Hepatic stellate cell (primary cell): ENCODE measurements at places on chromosomes 1 and 21.

GRCh38 chr1:208211921-208212843, 32.0 kb downstream of the PLXNA2 start:
- DNase-seq = no peak

DNA sequence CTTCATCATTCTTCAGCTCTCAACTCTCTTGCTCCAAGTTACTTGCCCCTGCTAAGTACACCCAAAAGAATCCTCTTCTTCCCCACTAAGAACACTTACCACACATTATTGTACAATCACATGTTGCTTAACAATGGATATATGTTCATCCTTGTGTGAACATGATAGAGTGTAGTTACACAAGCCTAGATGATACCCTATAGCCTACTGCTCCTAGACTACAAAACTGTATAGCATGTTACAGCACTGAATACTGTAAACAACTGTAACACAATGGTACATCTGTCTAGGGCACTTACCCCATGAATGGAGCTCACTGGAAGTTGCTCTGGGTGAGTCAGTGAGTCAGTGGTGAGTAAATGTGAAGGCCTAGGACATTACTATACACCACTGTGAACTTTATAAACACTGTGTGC, 77.4 kb downstream of the RERE start:
- peak; percentile 32 for DNase-seq

DNA sequence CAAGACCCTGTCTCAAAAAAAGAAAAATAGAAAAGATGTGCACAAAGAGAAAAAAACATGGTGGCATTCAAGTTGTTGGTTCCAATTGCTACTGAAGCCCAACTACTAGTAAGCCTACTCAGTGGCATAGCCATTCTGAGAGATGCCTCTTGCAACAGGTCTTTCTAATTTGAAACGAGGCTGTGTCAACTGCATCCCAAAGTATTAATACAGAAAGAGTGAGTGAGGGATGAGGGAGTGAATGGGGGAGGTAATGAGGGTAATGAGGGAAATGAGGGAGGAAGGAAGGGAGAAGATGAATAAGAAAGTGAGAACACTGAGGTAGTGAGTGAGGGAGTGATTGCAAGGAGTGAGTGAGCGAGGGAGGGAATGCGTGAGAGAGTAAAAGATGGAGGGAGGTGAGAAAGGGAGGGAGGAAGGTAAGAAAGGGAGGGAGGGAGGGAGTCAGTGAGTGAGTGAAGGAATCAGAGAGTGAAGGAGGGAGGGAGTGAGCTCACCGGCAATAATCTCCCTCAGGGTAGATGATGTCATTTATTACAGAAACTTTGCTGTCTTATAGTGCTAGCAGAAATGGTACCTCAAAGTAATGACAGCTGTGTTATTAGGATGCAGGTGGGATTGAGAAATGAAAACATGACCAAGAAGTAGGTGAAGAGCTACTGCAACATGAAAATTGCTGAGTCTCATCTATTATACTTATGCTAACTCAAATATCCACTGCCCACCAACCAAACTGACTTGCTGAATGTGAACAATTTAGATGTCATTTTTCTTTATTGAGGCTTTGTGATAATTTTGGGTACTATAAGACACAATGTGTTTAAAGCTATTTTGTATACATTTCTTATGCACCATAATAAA, 75.6 kb upstream of the ADAM30 start:
- DNase-seq = no peak

- no peak for DNase-seq
Observed at GRCh38 chr1:172179918-172180317, 240.6 kb upstream of the C1orf105 start.

- DNase-seq = no peak
Observed at GRCh38 chr1:186838380-186839040, 9.8 kb downstream of the PLA2G4A start.

- DNase-seq = peak; percentile 83
Observed at GRCh38 chr1:155086128-155086741, 7.6 kb downstream of the EFNA3 start.

DNA sequence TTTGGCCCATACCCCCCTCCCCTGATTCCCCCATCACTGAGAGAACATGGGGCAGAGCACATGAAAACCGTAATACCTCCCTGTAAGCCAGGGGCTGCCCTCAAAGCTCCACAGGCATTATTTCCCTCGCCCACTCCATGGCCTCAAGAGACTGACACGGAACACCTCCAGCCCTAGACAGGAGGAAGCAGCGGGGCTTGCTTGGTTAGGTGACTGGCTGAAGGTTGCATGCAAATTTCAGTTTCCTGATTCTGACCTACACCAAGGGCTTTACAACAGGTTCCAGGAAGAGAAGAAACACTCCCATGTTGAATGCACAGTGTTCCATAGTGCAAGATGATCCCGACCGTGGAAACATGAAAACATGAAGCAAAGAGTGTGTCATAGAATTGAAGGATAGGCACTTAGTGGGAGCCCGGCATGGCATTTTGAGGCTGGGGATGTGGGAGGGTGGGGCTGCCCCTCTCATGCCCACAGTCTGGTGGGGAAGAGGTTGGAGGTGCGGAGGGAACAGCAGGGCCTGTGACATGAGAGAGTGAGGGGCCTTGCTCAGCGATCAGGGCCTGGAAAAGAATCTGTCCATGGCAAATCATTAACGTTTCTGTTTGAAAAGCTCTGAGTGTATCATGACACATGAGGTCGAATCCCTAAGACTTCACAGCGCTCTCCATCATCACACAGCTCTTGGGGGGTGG, 33.5 kb downstream of the GPR137B start:
- no peak for DNase-seq

GRCh38 chr1:63366908-63367214, 566 bp upstream of the ALG6 start:
- DNase-seq = no peak

GRCh38 chr1:109357616-109358015, 40.1 kb downstream of the SORT1 start:
- no peak for DNase-seq

DNA sequence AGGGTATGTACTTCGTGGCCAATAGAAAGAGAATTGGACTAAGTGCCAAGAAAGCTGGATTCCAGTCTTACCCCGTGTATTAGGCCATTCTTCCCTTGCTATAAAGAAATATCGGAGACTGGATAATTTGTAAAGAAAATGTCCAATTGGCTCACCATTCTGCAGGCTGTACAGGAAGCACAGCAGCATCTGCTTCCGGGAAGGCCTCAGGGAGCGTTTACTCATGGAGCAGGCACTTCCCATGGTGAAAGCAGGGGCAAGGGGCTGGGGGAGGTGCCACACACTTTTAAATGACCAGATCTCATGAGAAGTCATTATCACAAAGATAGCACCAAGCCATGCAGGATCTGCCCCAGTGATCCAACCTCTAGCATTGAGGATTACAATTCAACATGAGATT, 7.8 kb upstream of the AMIGO1 start:
- no peak for DNase-seq

GRCh38 chr1:34907487-34908090, 21.9 kb downstream of the DLGAP3 start:
- DNase-seq = no peak

DNA sequence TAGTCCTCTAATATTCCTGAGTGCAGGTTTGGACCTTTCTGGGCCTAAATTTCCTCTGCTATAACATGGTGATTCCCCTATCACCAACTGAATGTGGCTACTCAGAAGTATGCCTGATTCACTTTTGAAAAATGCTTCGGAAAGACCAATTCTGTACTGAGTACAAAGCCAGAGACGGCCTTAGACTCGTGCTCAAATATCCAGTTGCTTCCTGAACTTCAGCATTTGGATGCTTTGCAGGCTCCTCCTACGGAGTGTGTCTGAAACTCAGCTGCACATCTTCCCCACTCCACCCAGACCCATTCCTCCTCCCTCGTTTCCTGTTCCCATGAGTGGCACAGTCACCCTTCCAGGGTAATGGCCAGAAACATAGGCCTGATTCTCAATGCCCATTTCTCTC, 98.4 kb upstream of the GADD45A start:
- DNase-seq = peak; percentile 53

GRCh38 chr1:206833801-206834200, 31.6 kb upstream of the IL20 start:
- no peak for DNase-seq

DNA sequence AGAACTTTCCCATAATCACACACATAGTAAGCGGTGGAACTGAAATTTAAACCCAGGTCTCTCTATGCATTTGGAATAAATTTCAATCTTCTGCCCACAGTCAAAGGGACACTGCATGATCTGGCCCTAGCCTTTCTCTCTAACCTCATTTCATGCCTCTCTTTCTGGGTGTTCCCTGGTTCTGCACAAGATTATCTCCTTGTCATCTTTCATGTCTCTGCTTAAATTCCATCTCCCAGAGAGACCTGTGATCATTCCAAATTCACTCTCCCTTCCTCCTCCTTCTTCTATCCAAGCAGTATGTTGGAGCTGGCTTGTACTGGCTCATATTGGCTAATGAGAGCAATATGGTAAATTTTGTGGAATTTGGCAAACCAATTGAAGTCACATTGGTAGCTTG, 22.2 kb downstream of the ETV3L start:
- DNase-seq = no peak

DNA sequence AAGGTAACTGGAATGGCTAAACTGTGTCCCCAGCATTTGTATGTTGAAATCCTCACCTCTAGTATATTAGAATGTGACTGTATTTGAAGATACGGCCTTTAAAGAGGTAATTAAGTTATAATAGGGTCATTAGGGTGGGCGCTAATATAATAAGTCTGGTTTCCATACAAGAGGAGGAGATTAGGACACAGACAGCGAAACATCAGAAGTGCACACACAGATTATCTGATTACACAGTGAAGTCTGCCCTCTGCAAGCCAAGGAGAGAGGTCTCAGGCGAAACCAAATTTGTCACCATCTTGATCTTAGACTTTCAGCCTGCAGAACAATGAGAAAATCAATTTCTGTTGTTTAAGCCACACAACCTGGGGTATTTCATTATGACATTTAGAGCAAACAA, 2233.1 kb downstream of the MRPL39 start:
- no peak for DNase-seq

GRCh38 chr1:53340660-53341520, 13.0 kb upstream of the LRP8 start:
- no peak for DNase-seq

DNA sequence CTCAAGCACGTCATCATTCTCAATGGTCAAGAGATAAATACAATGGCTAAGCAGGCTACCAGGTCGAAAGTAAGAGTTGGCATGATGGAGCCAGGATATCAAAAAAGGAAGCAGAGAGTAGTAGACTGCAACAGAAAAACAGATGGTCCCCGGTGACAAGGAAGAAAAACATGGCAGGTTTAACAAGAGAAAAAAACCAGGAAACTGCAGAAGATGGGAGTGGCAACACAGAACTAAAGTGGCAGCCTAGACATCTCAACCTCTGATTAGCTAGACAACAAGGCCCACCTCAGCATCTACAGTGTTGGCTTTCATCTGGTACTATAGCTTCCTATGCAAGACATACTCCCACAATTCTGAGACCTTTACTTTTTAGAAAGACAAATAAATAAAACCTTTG, 3.1 kb downstream of the UBR4 start:
- no peak for DNase-seq

DNA sequence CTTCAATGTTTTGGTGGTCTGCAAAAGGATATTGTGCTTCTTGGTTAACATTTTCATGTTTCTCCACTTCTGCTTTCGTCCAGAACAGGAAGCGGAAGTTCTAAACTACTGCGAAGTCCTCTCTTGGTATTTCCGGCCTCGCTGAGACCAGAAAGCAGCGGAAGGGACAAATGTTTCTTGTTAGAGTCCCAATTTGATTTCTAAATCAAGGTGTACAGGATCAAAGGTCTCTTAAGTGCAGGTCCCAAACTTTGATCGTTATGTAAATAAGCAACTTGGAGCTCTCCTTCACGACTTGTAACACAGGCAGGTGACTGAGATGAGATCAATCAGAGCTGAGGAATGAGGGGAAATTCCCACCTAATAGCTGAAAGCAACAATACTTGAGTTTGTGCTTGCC, 40.1 kb upstream of the HMCN1 start:
- no peak for DNase-seq

DNA sequence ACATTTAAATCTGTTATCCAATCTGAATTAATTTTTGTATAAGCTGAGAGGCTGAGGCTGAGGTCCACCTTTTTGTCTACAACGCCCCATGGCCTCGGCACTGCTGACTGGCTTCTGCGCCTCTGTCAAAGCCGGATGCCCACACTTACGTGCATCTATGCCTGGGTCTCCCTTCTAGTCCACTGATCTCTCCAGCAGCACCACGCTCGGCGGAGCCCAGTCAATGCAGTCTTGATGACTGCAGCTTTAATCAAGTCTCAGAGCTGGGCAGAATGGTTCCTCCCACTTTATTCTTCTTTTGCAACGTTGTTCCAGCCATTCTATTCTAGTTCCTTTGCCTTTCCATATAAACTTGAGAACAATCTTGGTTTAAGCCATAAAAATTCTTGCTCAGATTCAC, 9.4 kb downstream of the PRDM15 start:
- no peak for DNase-seq

DNA sequence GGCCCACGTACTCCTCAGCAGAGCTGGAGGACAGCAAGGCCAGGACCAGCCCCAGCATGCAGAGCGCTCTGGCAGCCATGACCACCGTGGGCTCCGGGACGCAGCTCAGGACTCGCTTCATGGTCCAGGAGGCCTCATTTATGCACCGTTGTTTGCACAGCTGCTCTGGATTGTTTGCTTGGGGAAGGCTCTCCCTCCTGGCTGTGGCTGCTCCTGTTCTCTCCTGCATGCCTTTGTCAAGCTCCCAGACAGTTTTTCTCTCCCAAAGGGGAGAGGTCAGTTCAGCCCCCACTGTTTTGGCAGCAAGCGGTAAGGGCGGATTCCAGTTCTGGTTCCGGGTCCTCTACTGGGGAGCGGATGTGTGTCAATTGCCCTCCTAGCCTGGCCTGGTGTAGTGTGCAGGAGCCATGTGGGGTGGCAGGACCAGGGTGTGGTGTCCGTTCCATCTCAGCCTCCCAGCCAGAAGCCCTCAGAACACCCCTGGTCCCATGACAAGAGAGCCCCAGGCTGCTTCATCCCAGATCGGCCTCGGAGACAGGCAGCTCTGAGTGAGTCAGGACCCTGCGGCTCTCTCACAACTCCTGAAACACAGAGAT, at the start of gene TFF3:
TSS of gene TFF3 (minus strand) at position 114 of the 596 bp plus-strand sequence. CDS start at position 79, 35 bp downstream.
- no peak for DNase-seq

DNA sequence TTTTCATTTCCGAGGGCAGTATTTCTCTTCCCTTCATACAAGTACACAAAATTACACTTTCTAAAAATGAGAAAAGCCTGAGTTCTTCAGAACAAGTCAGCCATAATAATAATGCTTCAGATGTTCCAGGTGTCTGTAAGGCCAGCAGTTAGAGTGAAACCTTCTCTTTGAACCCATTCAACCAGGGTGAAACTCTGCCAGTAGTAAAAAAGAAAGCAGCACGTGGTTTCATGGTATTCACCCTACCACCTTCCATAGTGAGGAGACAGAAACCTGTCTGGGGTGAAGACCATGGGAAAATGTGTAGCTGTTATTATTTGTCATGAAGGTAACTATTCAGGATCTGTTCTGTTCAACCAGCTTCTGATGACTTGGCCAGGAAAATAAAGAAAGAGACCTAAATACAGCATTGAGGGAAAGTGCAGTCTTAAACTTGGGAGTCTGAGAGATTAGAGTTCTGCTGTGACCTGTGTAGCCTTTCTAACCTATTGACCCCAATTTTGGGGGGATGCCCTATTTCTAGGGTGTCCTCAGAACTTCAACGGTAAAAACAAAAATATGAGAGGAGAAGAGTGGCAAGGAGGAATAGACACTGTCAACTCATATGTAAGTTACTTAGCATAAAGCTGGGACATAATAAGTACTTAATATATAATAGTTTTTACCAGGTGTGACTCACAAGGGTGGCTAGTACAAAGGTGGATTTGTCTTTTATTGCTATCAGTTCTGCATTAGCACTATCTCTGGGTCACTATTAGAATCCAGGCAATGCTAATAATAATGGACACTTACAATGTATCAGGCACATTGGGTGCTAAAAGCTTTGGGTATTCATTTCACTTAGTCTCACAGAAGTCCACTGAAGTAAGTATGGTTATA, 70.0 kb upstream of the TNFSF4 start:
- no peak for DNase-seq
